K562 (cell line): ENCODE measurements at places on chromosomes 4 and X.

DNA sequence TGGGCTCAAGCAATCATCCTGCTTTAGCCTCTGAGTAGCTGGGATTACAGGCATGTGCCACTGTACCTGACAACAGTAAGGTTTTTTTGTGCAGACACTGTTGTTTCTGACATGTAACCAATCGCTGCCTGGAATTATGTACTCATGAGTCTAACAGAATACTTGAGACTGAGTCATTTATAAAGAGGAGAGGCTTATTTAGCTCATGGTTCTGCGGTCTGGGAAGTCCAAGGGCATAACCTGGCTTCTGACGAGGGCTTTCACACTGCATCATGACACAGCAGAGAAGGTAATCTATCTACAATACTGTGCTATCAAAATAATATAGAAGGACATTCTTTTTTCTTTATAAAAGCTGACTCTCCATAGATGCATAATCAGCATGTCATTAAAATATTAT, 115.5 kb upstream of the STOX2 start:
- no peak for DNase-seq

DNA sequence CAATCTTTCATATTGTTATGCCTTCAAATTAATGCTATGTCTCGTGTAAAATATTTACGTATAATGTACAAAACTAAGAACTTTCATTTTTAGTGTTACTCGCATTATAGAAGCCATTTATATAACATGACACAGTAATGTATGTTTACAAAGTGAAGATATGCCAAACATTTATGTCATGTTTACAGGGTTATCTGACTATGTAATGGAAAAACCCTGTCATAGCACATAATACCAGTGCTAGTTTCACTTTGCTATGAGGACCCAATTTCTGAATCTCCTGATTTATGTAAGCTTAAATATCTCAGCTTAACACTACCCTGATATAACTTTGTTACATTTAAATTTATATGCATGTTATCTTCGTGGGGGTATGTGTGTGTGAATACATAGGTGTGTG, 233.1 kb downstream of the FAT4 start:
- no peak for DNase-seq

GRCh38 chrX:30851449-30851848, 37.6 kb downstream of the TAB3 start:
- DNase-seq, result no peak

- DNase-seq, result peak; percentile 32
Measured at GRCh38 chr4:184750926-184751584, 17.2 kb upstream of the CENPU start.

- no peak for DNase-seq
Measured at GRCh38 chr4:8370835-8371595, 69.5 kb downstream of the ACOX3 start.

- DNase-seq, result no peak
Measured at GRCh38 chrX:64338296-64338695, 57.0 kb downstream of the MTMR8 start.

- DNase-seq, result no peak
Measured at GRCh38 chr4:29718136-29718535, 1002.0 kb upstream of the PCDH7 start.

DNA sequence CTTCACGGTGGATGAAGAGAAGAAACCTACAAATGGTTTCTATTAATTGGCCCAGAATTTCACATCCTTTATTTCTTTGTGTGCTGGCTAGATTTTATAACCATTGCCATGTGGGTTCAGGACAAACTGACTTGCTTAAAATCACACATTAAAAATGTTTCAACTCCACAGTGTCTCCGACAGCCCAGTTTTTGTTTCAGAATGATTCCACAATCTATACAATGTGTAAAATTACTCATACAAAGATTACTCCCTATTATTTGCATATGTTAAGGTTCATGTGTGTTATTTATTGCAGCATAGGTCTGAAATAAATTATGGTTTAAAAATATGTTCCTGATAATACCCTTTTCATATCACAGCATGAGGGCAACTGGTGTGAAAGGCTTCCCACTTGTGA, 20.6 kb downstream of the DCHS2 start:
- no peak for DNase-seq

- DNase-seq, result no peak
Measured at GRCh38 chrX:41382714-41383645, 49.0 kb downstream of the DDX3X start.

DNA sequence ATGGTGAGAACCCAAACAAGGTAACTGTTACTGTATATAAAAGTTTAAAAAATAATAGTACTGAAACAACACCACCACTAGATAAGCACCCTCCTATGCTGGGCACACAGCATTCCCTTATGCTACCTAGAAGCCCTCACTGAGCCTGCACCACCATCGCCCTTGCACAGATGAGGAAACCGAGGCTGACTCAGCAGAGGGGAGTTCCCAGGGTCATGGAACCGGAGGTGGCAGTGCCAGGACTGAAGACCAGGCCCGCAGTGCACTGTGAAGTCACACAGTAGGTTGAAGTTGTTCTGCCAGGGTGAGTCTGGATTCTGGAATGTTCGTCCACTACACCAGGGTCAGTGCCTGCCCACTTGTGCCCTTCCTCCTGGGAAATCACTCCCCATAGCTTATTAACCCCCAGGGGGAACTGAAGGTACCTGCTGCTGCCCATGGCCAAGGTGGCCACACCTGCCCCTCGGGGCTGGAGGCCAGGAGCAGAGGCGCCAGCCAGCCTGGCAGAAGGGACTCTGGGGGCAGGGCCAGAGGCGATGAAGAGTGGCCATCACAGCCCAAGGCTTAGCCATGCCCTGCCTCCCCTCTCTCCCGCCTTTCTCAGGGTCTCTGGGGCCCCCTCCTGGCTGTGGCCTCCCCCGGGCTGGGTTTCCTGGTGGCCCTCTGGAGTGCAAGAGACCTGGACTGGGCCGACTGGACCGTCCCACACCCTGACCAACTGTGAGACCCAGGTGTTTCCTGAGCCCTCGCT, 15.1 kb upstream of the ABLIM2 start:
- no peak for DNase-seq

DNA sequence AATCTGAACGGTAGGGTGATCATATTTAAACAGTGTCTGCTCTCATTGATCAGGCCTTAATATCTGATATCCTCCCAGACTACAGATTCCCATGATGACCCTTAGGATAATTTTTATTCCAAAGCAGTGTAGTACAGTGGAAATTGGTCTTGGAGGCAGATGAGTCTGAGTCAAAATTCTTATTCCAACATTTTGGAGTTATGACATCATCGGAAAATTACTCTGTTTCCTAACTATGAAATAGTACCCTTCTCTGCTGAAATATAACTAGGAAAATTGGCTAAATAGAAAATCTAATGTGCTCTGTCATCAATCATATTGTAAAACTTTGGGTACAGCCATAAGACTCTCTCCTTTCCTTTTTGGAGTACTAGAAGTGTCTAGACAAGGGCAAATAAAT, 583.3 kb downstream of the STPG2 start:
- no peak for DNase-seq

DNA sequence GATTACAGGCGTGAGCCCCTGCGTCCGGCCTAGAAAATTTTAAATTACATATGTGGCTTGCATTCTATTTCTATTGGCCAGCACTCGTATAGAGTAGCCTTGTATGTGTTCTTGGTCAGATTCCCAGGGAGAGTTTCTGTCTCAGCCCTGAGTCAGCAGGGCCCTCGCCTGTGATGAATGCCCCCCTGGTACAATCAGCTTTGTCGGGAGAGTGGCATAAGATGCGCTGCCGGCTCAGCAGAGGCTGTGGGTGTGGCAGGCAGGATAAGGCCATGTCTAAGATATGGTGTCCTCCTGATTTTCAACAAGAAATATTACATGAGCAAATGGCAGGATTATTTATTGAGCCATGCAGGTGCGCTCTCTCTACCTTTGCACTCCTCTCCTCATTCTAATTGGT, 1.6 kb upstream of the REELD1 start:
- no peak for DNase-seq

DNA sequence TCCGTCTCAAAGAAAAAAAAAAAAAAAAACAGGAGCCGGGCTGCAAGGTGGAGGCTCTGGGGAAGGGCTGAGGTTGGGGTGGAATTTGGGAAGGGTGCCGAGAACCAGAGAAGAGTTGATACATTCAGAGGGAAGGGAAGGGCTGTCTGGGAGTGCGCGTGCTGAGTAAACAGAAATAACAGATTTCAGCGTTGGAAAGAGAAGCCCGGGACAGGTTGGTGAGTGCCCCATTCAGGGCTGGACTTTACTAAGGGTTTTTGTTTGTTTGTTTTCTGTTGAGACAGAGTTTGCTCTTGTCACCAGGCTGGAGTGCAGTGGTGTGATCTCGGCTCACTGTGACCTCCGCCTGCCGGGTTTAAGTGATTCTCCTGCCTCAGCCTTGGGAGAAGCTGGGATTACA, 1.7 kb upstream of the IL3RA start:
- DNase-seq, result no peak

DNA sequence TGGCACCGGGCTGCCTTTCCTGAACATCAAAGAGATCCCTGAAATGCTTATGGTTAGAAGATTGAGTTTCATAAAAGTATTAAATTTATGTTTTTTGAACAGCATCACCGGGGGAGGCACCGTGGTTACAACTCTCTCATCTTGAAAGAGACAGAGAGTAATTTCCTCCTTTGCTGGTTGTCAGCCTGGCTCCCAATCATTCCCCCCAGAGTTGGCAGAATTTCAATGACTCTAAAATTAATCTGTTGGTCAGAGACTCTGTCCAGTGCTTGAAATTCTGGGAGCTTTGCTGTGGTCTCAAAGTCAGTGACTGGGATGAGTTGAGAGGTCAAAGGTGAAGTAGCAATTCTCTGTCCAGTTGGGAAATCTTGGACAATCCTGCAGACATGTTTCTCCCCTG, 135.9 kb downstream of the RAB28 start:
- DNase-seq, result no peak

GRCh38 chrX:31706466-31706865, 634.6 kb upstream of the FTHL17 start:
- no peak for DNase-seq

DNA sequence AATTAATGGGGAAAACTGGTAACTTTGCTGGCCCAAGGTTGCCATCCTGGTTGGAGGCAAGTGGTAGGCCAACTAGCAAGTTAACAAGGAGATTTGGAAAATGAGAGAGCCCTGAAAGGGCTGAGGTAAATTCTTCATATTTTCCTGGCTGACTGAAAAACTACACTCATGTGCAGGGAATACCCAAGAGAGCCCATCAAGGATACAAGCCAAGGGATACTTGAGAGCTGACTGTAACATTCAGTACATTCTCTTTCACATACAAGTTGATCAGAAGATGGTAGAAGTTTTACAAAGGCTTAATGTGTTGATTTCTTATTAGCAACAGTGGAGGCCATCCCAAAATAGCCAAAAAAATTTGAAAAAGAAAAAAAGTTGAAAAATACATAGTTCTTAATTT, 33.3 kb downstream of the IL2 start:
- no peak for DNase-seq

GRCh38 chrX:23861215-23861896, 46.4 kb downstream of the APOO start:
- DNase-seq, result no peak

DNA sequence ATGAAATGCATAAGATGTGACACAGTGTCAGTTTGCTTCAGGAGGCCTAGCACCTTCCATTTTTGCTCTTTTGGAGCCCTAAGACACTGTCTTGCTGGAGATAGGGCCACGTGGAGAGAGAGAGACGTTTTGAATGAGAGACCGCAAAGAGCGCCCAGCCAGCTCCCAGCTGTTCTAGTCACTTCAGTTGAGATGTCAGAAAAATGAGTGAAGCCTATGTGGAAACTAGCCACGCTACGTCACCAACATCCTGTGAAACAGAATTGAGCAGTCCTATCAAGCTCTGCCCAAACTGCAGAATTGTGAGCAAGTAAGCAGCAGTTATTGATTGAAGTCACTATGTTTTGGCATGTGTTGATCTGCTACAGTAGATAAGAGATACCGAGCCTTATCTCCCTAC, 13.1 kb downstream of the GPR82 start:
- peak; percentile 6 for DNase-seq

DNA sequence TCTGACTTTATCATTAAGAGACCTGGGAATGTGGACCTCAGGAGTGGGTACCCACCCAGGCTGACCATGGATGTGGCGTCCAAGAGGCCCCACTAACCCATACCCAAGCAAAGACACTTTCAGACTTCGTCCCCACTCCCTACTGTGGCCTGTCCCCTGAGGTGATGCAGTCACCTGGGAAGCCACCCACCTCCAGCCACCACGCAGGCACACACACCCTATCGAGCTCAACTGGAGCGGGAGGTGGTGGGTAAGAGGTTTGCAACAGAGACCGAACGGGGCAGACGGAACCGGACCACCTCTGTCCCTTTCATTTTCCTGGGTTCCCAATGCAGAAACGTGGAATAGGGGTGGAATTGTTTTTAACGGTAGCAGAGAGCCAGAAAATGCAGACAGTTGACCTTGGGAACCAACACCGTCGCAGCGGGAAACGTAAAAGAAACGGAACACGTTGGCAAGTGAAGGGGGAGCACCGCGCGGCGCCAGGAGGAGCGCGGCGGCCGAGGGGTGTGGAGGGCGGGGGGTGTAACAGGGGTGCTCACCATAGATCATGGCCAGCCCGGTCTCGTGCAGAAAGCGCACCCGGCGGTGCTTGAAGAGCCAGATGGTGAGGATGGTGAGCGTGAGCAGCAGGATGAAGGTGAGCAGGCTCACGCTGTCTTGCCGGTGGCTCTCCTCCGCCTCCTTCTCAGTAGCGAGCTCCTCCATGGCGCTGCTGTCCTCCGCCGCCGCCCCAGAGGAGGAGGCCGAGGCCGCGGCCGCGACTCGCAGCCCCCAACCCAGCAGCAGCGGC, 559 bp downstream of the SLC9A7 start:
- no peak for DNase-seq

- no peak for DNase-seq
Measured at GRCh38 chrX:130090364-130090763, 19.9 kb downstream of the ELF4 start.

GRCh38 chr4:23876418-23877089, 13.3 kb downstream of the PPARGC1A start:
- DNase-seq, result no peak

GRCh38 chrX:119721487-119721886, 28.5 kb upstream of the SEPTIN6 start:
- no peak for DNase-seq

GRCh38 chrX:46793386-46794143, 34.6 kb upstream of the SLC9A7 start:
- DNase-seq, result no peak

DNA sequence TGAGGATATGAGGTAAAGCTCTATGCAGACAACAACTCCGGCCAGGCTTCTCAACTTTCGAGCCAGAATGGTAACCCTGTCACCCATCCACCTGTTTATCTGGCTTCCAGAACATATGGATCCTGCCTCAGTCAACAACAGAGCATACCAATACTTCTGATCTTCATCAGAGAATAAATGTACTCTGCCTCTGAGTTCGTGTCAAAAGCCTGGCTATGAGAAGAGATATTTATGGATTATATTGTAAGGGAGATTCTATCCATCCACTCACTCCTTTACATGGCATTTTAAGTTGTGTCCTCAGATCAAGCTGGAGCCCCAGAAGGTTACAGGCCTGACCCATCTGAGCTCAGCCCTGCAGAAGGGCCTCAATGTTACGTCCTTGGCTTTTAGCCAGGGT, 9.8 kb upstream of the FOXO4 start:
- DNase-seq, result no peak

GRCh38 chr4:159195361-159195769, 92.5 kb downstream of the RAPGEF2 start:
- peak; percentile 67 for DNase-seq

GRCh38 chr4:169723207-169723965, 34.4 kb downstream of the HPF1 start:
- no peak for DNase-seq
